ENCODE measurements at places on chromosomes 1 and 21. TPM values are rescaled to one million over a fixed set of nuclear protein-coding genes. Genes with fewer than 3 reads are reported as not detected.

The SPRR2E gene
- total RNA-seq, result not detected

DNA sequence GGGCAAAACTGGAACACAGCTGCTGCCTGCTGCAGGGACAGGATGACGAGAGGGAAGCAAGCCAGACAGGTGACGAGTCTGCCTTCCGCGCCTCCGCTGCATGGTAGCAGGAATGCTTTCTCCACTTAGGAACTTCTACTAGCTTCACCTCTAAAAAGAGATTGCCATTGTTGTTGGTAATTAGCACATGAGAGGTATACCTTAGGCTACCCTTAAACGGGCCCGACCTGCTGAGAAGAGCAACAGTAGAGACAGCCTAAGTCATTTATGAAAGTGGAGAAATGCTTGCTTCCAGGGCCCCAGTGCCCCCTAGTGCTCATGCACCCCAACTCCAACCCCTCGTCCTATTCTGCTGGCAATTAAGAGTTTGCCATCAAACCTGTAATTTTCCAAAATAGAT lies 96.9 kb upstream of the AKT3 start:
- DNase-seq, result no peak

GRCh38 chr1:229094476-229095311 lies 176.2 kb upstream of the RAB4A start:
- DNase-seq, result no peak

The GLIS1 gene
- total RNA-seq, result not detected

The KPRP gene
- not detected for total RNA-seq

DNA sequence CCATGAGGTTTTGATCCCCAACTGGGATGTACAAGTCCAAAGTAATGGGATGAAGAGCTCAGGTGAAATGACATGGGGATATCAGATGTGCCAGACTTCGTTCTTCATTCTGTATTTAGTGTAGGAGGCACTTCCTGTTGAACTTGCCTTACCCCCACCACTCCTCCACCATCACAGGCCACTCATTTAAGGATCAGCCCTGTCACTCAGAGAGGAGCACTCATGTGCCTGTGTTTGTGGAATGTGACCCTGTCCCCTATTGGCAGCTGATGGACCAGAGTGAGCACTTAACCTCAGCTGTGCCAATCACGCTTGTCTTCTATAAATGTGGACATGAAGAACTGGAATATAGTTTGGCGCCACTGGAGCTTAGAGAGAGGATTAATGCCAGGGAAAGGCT lies 91.4 kb upstream of the CTTNBP2NL start:
- DNase-seq, result no peak

GRCh38 chr1:178594133-178594532 lies 81.2 kb downstream of the TEX35 start:
- DNase-seq, result no peak

DNA sequence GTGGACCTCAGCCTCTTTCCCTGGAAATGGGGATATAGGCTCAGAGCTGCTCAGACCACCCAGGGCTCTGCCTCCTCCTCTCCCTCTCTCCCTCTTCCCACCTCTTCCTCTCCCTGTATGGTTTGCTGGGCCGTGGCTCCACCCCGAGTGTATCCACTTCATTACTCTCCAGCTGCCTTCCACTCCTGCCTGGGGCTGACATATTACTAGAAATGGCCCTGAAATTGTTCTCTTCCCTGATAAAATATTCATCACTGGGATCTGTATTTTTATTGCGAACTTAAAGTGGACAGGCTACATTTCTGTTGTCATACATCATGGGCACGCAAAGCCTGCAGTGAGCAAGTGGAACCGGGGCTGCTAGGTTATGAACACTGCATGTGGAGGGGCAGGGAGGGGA lies 225.0 kb downstream of the HHAT start:
- no peak for DNase-seq

The PADI2 gene
- 0.23 TPM for total RNA-seq

DNA sequence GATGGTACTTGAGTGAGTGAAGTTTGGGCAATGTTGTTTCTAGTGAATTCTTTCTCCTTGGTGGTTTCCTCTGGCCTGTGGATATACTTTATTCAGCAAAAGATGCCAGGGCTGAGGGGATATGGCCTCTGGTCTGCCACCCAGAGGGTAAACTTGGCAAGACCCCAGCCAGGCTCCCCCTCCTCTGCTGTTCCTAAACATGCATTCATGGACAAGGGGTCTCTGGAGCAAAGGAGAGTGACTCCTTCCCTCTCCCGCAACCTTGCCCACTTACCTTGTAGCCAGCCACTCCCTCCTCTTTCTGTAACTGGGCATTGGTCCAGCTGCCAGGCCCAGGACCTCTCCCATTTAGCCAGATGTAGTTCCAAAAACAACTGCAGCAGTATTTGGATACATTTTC lies 43.8 kb downstream of the RUNX3 start:
- peak; percentile 5 for DNase-seq

- no peak for DNase-seq
Measured at GRCh38 chr1:165355977-165356811, at the start of gene LMX1A. LMX1A (minus strand) TSS chr1:165356715; CDS start chr1:165355559, 1,156 bp downstream.

DNA sequence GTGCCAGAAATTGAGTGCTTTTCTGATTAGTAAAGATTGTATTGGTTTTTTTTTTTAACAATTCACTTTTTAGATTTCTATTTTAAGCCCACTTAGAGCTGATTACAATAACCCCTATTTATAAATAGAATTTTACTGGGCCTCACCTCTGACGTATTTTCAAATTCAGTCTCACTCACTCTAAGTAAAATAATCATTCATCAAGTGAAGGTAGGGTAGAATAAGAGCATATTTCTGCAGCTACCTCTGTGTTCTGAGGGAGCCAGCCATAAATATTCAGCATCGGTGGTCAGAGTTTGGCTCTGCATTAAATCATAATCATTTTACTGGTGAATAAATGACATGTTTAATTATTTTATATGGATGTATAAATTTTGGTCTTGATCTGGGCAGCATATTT lies 95.8 kb upstream of the UBE2U start:
- no peak for DNase-seq

GRCh38 chr21:31394309-31394708 lies 50.2 kb upstream of the TIAM1 start:
- no peak for DNase-seq

The DNAJC6 gene
- total RNA-seq, result 1.8 TPM

DNA sequence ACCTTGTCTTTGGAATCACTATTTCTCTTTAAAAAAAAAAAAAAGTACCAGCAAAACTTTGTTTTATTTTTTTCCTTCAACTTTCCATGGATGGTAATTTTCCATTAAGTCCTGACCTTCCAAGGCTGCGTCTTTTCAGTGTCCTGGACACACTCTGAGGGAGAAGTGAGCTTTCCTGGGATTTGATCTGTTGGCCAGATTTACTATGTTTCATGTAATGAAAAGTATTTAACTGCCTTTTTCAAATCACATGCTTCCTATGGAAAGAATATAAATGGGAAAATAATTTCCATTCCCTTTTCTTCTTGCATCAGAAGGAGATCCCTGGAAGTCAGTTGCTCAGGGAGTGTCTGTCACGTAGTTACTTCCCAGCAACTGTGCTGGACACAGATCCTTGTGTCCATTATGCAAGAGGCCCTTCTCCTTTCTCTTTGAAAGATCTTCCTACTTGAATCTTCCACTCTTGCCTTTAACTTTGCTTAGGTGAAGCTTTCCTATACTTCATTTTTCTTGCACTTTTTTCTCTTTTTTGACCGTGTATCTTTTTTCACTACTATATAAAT lies 59.3 kb downstream of the CENPF start:
- no peak for DNase-seq

The RXFP4 gene
- total RNA-seq, result not detected

The CORT gene
- 0.52 TPM for total RNA-seq

The KCNJ9 gene
- total RNA-seq, result not detected

The CYP4A11 gene
- not detected for total RNA-seq

DNA sequence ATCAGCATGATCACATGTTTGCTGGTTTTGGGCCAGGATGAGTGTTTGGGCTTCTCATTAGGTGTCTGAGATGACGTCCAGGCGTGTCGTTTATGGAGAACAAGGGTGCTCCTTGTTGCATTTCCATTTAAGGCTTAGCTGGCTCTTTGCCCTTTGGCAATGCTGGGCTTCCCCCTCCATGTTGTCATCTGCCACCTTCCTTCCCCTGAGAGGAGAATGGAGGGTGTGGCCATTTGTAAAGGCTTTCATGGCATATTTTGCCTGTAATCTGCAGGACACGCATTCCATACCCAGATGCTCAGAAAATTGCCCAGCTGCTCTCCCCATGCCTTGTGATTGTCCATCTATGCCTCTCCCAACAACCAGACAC lies 27.7 kb downstream of the PKP1 start:
- DNase-seq, result no peak

The BCAN gene
- not detected for total RNA-seq

The NUF2 gene
- 0.75 TPM for total RNA-seq

The CR1L gene
- not detected for total RNA-seq

DNA sequence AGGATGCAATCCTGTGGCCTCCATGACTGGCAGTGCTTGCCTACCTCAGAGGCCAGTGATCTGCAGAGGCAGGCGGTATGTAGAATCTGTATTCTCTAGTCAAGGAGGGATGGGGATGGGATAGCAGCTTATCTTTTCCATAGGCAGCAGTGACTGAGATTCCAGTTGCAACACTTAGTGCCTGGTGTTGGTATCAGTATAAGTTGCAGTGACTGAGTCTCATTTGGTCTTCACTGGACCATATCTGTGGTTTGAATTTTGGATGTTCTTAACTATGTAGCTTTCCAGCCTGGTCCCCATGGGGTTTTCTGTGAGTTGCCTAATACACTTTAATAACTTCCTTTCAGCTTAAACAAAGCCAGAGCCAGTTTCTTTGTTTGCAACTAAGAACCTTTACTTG lies 16.5 kb downstream of the DYRK1A start:
- DNase-seq, result no peak

- no peak for DNase-seq
Measured at GRCh38 chr1:204902671-204903070, 32.0 kb downstream of the NFASC start.

GRCh38 chr1:216617081-216617875 lies 106.0 kb downstream of the ESRRG start:
- no peak for DNase-seq

GRCh38 chr1:109931189-109931731 lies 20.6 kb downstream of the CSF1 start:
- no peak for DNase-seq

The OPRD1 gene
- not detected for total RNA-seq

GRCh38 chr1:114554577-114554976 lies 26.8 kb downstream of the BCAS2 start:
- no peak for DNase-seq

DNA sequence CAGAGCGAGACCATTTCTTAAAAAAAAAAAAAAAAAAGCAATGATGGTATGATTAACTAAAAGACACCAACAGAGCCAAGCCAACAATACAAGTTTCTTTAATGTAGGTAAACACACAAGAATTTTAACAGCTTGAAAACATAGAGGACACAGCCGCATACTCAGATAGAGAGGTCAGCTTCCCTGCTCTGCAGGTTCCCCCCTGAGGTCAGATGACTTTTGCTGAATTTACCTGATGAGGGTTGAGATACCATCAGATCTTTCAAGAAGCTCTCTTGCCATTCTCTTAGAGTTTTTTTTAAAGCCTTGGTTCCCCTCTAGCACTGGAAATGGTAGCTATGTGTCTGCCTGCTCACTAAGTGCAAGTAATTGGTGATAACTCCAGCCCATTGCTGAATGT lies 31.1 kb downstream of the BCAS2 start:
- DNase-seq, result no peak

DNA sequence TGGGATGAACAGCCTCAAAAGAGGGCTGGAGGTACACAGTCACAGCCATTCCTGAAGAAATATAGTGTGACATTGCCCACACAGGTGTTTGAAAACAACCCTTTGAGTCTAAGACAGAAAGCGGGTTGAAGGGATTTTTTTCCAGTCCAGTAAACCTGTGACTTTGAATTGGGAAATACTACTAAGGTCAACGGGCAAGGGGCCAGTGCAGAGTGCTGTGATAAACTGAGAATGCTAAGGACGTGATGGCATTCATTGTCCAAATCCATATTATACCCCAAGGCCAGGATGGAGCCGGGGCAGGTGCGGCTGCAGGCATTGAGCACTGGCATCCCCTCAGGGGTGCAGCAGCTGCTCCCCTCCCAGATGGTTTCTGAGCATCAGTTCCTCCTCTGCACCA lies 36.6 kb downstream of the KIAA0040 start:
- no peak for DNase-seq

GRCh38 chr1:170114906-170115305 lies 30.9 kb upstream of the NTMT2 start:
- DNase-seq, result no peak

GRCh38 chr1:201617157-201617556 lies 78.2 kb downstream of the NAV1 start:
- DNase-seq, result no peak

The MYOM3 gene
- not detected for total RNA-seq

The OR2L3 gene
- not detected for total RNA-seq

The RAVER2 gene
- 1.6 TPM for total RNA-seq

The USH2A gene
- not detected for total RNA-seq

DNA sequence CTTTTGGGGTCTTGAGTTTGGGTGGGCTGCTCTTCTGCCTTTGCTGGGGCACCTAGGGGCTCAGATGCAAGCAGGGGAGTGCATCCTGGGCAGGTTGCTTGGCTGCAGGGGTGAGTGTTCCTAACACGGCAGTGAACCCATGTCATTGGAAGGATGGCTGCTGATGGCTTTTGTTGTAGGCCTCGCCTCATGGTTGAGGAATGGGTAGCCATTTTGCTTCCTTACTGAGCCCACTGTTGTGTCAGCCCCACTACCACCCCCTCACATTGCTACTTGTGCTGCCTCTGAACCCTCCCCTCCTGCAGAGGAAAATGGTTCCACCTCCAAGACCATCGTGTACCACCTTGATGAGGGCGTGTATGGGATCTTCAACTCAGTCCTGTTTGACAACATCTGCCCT lies 16.8 kb downstream of the AZIN2 start:
- DNase-seq, result no peak

- DNase-seq, result no peak
Measured at GRCh38 chr1:102550729-102551384, 554.1 kb upstream of the OLFM3 start.

GRCh38 chr1:201015551-201016091 lies 7.9 kb downstream of the KIF21B start:
- DNase-seq, result no peak

GRCh38 chr1:225828706-225829345 lies 18.9 kb downstream of the EPHX1 start:
- no peak for DNase-seq

DNA sequence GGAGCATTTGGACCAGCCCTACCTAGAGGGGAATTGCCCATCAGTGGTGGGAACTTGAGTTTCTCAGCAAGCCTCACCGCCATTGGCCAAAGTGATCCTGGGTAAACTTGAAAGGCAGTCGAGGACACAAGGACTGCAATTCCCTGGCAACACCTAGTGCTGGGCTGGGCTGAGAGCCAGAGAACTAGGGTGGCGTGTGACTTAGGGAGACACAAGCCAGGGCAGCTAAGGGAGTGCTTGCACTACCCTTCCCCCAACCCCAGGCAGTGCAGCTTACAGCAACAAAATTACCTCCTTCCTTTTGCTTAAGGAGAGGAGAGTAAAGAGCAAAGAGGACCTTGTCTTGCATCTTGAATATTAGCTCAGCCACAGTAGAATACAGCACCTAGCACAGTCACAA lies 176.9 kb upstream of the PRMT6 start:
- no peak for DNase-seq

The RHOC gene
- total RNA-seq, result 16.9 TPM

GRCh38 chr1:48610628-48611542 lies 138.9 kb upstream of the SPATA6 start:
- DNase-seq, result no peak

- no peak for DNase-seq
Measured at GRCh38 chr1:971751-972506, 5.6 kb downstream of the PLEKHN1 start.

The LEMD1 gene
- not detected for total RNA-seq
